Stimulated activated CD4-positive, alpha-beta T cell treated with anti-CD3 and anti-CD28 coated beads, Interleukin-12 subunit alpha, Interleukin-12 subunit beta, amount 100 ng/mL, for 4 hours (primary cell): ENCODE measurements at places on chromosomes 11 and 22.

DNA sequence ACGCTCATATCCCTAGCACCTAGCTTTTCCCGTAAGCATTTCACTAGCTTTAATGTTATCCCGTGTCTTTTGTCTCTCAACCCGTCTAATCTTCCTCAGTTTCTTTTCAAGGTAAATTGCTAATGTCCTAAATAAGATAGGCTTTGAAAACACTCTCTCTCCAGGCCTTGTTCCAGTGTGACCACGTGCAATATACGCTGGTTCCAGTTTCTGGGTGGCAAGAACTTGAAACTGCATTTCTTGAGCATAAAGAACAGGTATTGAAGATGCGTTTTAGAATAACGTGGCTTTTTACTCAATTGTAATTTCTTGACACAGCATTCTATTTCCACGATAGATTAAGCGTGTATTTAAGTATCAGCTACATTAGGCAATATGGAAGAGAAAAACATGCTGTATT, 1.1 kb downstream of the CDC45 start:
- no peak for DNase-seq

GRCh38 chr11:34305193-34305592, 52.6 kb downstream of the ABTB2 start:
- no peak for DNase-seq

DNA sequence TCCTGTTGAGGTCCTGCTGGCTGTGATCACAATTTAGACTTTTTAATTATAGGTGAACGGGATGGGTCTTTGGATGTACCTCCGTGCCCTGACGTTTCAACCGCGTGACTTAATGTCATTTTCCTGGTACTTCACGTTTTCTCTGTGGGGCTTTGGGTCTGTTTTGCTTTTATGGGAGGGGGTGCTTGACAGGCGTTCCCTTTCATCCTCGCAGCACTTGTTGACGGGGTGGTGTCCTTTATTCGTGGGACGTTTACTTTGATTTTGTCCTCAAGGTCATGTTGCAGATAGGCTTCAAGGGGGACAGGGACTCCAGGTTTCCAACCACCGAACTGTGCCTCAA, 994 bp downstream of the PPP6R3 start:
- no peak for DNase-seq

GRCh38 chr22:23673050-23673620, 17.7 kb upstream of the RGL4 start:
- DNase-seq = no peak

DNA sequence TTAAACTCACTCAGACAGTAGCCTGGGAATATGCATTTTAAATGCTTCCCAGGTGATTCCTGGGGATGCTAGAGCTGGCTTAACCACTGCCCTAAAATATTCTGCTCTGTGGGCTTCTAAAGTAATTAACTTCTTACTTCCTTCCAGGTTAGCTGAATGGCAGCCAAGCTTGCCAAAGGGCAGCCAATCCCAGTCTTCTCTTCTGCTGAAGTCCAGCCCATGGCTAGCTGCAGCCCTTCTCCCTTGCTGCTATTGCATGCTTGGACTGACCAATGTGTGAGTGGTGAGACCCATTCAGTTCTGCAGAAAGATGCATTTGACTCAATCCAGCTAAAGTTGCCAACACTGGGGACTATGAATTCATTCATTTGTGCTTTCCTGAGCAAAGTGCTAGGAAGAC, 411.9 kb downstream of the SOX6 start:
- DNase-seq = no peak

- DNase-seq = no peak
Observed at GRCh38 chr11:39036021-39036420, 2423.4 kb downstream of the LRRC4C start.

- DNase-seq = no peak
Observed at GRCh38 chr22:20034143-20034542, 13.2 kb downstream of the TANGO2 start.

DNA sequence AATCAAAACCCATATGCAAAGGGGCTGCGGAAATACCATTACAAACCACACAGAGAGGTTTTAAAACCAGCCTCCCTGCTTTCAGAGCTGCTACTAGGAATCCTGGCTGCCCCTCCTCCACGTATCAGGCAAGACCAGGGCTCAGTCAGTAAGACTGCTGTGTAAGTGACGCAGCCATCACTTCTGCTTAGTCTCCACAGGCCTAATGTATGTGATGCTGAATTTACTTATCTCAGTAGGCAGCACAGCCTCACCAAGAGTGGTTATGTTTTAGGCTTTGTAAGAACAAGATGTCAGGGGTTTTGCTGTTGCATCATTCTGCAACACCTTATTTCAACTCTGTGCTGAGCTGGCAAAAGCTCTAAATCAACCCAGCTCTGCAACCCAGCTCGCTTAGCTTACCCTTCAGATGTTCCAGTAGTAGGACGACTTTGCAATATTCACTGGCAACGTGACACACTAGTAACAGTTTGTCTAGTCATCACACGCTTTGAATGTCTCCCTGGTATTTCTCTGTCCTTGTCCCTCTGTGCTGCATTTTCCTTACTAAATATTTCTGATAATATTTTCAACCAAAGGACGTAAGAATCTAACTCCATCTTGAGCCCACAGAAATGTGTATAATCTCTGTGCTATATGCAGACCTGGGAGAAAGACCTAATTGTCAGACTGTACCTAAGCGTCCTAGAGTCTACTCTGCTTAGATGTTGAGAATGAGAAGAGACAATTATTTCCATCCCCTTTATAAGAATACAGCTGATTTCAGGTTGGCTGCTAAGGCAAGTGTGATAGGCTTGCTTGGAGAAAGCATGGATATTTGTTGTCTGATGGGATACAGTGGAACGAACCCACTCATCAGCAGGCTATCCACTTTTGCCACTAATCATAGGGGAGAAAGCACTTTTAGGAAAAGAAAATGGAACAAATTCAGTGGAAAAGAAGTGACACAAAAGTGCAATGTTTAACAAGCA, 72.2 kb downstream of the LARGE2 start:
- DNase-seq = no peak

- DNase-seq = no peak
Observed at GRCh38 chr11:117511931-117512539, 184.4 kb downstream of the CEP164 start.

DNA sequence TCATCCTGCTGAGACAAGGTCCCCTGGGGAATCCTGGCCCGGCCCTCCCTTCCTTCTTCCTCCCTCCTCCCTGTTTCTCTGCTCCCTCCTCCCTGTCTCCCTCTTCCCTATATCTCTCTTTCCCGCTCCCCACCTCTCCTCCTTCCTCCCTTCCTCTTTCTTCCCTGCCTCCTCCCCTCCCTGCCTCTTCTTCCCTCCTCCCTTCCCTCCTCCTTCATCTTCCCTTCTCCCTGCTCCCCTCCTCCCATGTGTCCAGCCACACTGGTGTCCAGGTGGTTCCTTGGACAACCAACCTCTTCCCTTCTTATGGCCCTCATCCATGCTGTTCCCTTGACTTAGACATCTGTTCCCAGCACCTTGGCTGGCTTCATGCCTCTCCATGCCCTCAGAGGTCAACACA, 258.1 kb downstream of the MN1 start:
- no peak for DNase-seq

GRCh38 chr11:115776916-115777315, 272.7 kb upstream of the CADM1 start:
- DNase-seq = no peak

- no peak for DNase-seq
Observed at GRCh38 chr11:15696069-15696468, 581.3 kb downstream of the INSC start.

DNA sequence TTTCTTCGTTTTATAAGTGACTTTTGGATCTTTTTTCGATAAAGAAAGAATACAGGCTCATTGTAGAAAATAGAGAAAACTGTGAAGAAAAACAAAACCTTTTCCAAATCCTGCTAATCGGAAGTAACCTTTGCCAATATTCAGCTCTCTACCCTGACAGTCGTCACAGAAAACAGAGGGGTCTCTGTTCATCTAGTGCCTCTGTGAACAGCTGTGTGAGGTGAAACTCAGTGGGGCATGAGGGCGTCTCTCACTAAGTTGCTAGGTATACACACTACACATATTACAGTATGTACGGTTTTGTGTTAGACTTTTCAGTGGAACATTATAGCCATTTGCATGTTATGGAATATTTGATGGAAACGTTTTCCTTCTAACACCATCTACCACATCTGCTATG, 39.4 kb downstream of the DHCR7 start:
- DNase-seq = no peak

DNA sequence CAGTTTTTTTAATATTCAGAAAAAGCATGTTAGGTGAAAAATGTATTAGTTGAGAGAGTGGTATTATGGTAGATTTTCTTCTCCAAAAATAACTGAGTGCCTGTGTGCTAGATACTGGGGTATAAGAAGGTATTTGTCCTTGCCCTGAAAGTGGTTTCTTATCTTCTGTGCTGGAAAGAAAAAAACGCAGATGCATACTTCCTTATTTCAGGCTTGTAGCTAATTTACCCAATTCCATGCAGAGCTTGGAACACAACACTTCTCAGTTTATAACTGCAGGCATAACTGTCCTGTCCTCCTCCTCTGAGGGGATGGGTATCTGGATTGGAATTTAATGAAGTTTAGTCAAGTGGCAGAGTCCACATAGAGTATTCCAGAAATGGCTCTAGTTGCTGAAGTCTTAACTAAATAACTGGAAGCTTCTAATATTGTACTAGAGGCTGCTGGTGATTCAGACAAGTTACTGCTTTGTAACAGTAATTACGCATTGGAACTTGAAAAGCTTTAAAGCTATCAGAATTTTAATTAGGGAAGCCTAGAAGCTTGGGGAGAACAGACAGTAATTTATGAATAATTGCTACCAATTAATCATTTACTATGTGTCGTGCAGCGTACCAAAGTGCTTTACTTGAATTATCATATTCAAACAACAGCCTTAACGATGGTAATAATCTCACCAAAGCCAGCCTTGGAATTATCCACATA, 12.7 kb upstream of the C11orf91 start:
- no peak for DNase-seq

GRCh38 chr11:114129142-114129541, 69.6 kb downstream of the ZBTB16 start:
- no peak for DNase-seq

DNA sequence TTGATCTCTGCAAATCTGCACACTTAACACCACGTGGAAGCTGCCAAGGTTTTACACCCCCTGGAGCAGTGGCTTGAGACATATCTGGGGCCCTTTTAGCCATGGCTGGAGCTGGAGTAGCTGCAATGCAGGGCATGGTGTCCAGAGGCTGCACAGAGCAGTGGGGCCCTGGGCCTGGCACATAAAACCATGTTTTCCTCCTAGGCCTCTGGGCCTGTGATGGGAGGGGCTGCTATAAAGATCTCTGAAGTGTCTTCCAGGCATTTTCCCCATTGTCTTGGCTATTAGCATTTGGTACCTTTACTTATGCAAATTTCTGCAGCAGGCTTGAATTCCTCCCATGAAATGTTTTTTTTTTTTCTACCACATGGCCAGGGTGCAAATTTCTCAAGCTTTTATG, 33.2 kb downstream of the CALCA start:
- DNase-seq = no peak

GRCh38 chr22:37820350-37820749, 2.8 kb upstream of the GALR3 start:
- DNase-seq = no peak

DNA sequence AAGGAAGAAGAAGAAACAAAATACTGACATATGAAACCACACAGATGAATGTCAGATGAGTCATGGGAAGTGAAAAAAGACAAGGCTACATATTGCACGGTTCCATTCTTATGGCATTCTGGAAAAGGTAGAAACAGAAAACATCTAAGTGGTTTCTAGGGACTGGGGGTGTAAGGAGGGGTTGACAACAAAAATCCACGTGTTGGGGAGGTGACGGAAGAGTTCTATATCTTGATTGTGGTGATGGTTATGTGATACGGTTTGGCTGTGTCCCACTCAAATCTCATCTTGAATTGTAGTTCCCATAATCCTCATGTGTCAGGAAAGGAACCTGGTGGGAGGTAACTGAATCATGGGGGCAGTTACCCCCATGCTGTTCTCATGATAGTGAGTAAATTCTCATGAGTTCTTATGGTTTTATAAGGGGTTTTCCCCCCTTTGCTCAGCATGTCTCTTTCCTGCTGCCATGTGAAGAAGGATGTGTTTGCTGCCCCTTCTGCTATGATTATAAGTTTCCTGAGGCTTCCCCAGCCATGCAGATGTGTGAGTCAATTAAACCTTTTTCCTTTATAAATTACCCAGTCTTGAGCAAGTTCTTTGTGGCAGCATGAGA, 6.4 kb upstream of the ARFGAP3 start:
- no peak for DNase-seq

GRCh38 chr11:28547321-28547741, 439.1 kb downstream of the METTL15 start:
- DNase-seq = no peak

DNA sequence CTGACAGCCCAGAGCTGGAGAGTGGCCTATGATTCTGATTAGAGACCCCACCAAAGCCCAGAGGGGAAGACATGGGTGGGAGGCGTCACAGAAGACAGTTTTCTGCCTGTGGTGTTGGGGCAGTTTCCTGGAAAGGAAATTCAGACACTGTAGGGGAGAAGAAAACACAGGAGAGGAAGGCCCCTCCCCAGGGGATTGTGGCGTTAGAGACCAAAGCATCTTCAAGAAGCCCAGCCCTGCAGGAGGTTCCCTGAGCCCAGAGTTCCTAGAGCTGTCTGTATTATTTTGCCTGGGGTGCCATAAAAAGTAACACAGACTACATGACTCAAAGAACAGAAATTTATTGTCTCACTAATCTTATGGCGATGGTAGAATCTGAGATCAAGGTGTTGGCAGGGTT, 40.2 kb upstream of the PRAME start:
- no peak for DNase-seq

DNA sequence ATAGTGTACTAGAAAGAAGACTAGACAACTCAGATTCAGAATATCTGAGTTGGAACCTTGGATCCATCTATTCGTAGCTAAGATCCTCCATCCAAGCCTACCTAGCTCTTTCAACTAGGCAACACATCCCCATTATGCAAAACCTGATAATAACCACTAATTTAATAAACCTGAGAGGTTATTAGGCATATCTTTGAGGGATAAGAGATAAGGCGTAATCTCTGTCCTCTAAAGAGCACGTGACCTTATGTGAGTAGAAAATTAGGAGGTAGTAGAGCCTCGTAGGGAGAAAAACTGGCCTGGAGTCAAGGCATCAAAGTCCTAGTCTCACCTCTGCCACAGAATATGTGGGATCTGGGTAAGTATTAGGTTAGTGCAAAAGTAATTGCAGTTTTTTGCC, 87.8 kb downstream of the FAM168A start:
- no peak for DNase-seq

DNA sequence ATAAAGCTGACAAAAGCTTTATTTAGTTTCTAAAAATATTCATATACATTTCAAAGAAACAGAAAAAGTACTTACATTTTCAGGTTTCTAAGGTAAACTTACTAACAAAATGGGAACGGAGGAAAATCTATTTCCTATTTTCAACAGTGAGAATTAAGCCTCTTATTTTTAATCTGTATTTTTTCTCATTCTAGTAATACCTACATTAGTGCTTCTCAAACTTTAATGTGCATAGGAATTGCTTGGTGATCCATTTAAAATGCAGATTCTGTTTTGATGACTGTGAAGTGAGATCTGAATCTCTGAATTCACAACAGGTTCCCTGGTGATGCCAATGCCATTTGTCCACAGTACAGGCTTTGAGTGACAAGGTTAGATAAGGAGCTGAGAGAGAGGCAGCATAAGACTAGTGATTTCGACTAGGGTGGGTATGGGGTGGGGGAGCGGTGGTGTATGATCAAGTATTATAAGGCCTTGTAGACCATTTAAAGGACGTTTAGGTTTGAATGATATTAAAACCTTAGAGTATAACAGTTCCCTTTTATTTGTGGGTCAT, 402.8 kb downstream of the CNTN5 start:
- no peak for DNase-seq
